Stimulated activated CD8-positive, alpha-beta memory T cell treated with anti-CD3 and anti-CD28 coated beads, Interleukin-15, amount 100 ng/mL, for 1 hour (primary cell): ENCODE measurements at places on chromosomes 12 and 14.

DNA sequence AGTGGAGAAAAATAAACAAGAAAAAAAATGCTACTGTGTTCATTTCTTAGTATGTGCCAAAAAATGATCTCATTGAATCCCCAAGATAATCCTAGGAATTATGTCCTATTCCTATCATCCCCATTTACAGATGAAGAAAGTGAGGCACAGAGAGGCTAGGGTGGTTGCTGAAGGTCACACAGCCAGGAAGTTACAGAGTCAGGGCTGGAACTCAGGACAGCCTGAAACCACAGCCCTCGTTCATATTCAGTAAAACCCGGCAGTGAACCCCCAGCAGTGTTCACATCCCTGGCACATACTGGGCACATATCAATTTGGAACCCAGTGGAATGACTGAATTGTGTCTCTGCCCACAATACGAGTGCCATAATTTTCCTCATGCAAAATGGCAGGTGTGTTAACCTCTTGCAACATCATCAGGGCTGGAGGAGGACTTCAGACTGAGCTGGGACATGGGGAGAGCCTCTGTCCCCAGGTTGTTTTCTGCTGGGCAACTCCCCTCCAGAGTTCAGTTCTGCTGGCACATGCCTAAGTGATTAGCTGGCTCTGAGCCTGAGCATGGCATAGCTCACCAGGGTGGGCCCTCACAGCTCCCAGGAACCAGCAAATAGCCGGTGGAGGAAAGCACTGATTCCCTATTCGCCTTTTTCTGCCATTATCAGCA lies 2.0 kb upstream of the PPP1CC start:
- no peak for DNase-seq

DNA sequence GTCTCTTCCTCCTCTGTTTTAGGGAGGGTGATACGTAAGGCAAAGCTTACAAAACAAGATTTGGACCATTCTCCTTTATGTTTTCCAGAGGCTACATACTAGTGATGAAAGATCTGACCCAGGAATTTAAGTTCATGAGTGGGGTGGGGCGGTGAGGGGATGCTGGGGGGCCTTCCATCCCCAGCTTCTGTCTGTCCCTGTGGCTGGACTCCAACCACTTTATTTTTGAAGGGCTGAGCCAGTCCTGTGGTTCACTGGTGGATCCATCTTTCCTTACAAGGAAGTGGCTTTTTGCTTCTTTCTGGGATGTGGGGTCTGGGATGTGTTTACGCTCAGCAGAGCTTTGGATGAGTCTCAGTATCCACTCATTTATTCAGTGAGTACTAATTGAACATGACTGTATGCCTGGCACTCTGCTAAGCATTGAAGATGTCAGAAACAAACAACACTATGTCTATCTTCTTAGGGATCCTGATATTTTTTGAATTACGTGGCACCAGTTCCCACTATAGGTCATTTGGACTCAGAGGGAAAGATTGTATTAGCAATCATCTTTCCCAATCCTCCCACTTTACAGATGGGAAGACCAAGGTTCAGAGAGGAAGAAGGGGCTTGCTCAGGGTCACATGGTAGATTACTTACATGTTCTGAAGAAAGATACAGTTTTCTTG lies 291.8 kb upstream of the TBX3 start:
- no peak for DNase-seq

DNA sequence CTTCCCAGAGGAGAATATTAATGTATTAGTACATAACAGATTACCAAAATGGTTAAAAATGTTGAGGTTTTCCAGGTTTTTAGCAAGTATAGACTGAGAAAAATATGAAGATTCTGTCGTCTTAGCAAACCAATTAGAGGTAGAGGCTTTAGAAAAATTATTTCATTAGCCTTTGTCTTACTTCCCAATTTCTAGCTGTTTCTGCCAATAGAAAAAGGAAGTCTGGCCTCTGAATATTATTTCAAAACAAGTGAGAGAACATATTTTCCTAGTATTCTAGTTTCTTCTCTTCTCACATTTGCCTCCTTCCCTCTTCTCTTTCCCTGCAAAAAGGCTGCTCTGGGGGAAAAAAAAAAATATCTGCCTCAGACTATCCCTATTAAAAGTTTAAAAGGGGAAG lies 16.4 kb downstream of the IPO8 start:
- DNase-seq, result no peak

DNA sequence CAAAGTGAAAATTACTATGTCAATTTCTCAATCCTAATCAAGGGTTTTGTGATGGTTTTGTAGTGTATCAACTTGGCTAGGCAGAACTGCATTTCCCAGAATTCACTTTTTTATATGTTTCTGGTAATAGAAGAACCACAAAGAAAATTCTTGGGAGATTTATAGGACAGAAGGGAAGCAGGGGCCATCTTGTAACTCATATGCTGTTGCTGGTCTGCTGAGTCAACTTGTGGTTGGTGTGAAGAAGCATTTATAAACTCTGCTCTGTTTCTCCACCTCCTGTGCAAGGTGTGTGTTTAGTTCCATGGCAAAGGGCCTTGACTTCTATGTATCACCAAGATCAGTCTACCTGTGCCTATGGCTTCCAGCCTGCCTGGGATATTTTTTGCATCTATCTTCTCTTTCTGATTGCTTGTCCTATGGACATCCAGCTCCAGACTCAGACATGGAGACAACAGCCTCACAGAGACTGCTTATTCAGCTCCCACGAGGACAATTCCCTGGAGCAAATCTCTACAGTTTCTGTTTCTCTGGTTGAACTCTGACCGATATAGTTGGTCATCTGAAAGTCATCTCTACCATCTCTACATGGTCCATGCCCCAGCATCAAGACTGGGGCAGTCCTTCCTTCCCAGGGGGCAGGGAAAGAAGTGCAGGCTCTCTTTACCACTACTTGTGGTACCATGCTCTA lies 364.3 kb upstream of the DDHD1 start:
- DNase-seq, result no peak

- DNase-seq, result no peak
Measured at GRCh38 chr12:131907379-131908091, 13.1 kb downstream of the ULK1 start.

GRCh38 chr12:8052679-8053078 lies 13.5 kb downstream of the C3AR1 start:
- DNase-seq, result no peak

DNA sequence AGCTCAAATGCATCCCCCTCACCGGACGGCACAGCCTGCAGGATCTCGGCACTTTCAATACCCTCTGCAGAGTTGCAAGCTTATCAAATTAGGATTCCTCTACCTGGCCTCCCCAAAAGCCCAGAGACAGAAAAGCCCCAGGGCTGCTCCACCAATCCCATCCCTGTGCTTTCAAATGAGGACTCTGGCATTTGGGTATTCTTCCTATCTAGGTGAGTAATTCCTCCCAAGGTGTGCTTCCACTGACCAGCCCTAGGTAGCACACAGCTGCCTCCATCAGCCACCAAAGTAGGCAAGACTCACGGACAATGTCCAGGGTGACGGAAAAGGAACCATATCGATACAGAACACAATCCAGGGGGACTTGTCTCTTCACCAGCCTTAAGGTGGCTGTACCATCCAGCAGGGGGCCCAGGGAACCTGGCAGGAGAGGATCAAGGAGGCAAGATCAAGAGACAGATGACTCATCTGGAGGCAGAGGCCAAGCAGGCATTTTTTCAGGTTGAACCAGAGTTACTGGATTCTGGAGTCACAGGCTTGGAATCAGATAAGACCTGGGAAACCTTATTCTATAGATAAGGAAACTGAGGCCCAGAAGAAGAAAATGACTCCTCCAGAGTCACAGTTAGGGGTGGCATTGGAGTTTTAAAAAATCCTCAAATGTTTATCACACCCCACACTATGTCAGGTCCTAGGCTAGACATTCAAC lies 9.9 kb downstream of the PMEL start:
- DNase-seq, result no peak

GRCh38 chr12:106508966-106509365 lies 73.8 kb upstream of the RFX4 start:
- DNase-seq, result no peak

- no peak for DNase-seq
Measured at GRCh38 chr12:308511-308910, 45.9 kb upstream of the SLC6A13 start.

GRCh38 chr12:57735952-57736740 lies 2.4 kb downstream of the AGAP2 start:
- no peak for DNase-seq

- no peak for DNase-seq
Measured at GRCh38 chr12:10131111-10131690, 1.2 kb upstream of the CLEC7A start.

- no peak for DNase-seq
Measured at GRCh38 chr14:60777856-60778578, 43.5 kb downstream of the MNAT1 start.

DNA sequence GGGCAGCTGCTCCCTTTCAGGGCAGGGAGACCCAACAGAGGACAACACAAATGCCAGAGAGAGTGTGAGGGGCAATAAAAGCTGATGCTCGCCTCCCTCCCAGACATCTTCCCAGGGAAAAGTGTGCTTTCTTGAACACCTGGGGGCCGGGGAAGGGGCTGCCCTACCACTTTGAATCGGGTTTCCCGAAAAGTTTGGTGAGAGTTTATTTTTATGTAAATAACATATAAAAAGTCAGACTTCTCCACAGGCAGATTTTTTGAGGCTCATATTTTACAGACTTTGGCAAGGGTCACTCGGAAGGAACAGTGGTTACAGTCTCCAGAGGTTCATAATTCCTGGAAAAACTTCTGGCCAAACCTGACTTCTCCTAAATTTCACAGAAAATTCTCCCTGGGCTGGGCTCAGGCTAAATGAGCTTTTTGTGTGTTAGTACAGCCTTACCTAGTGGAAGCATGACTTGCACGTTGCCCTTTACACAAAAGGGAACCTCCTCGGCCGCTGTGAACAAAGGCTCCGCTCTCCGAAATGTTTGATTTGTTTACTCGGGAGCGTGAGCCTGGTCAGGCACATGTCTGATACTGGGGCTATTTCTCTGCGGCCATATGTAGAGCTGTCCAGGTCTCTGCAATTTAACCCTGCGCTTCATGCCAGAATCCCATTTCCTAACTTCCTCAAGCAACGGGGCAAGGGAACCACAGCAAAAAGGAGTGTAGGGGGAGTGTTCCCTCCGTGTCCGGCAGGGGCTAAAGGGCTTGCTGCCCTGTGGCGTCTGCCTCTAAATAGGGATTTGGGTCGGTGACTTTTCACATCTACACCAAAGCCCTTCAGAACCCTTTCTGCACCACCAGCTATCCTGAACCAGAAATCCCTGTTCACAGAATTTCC lies 3.4 kb downstream of the RTL1 start:
- no peak for DNase-seq

DNA sequence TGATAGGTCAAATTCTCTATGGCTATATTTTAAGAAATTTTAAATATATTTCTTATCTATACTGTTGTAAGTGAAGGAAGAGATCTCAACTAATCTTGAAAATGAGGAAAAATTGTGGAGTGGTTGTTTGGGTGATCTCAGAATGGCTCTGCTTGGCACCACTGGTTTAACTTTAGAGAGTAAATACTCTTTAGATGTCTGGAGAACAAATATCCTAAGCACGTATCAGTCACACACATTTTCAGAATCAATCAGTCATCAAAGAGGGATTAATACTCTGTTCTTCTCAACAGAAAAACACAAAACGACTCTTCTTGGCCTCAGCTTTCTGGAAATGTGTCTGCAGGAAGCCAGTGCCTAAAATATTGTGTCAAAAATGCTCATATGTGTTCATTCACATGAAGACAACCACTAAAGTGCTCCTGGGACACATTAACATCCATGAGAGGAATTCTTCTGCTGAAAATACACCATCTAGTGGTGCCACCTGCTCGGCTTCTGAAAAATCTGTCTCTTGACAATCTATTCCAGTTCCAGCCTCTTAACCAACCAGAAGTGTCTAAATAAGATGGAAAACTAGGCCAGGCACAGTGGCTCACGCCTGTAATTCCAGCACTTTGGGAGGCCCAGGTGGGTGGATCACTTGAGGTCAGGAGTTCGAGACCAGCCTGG lies 81.1 kb upstream of the CCDC198 start:
- DNase-seq, result no peak

- no peak for DNase-seq
Measured at GRCh38 chr12:101759396-101760047, 20.3 kb upstream of the SYCP3 start.

DNA sequence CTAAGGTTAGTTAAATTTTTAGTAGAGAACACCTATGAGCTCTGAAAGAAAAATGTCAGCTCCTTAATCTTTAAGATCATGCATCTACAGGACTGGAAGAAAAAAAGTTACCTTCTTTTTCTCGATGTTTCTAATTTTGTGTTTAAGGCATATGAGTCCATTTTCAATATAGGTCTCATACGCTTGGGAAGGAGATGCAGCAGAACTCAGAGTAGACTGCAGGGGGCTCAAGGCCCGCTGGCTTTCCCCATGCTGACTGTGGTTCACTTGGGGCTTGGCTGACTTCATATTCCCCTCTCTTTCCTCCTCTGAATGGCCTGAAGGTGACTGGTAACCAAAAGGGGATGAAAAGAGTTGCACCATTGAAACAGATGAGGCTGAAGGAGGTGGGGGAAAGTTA lies 1.5 kb downstream of the CAPRIN2 start:
- no peak for DNase-seq

- no peak for DNase-seq
Measured at GRCh38 chr12:10101648-10102220, 2.9 kb upstream of the CLEC1A start.

DNA sequence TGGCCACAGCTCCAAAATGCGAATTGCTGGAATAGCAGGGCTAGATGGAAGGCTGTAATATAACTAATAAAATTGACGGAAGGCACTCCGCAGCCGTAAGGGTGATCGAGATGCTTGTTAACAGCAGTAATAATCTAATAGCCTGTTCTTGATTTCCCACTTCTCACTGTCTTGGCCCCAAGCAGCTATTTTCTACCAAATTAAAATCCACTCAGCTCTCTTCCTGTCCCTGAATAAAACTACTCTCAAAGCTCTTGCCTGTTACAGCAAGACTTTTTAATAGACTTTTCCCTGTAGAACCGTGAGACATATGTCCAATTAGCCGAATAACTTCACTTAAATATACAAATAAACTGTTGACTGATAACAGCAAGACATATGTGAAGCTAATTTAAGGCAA lies 38.0 kb downstream of the ADCK1 start:
- DNase-seq, result no peak

GRCh38 chr12:22059976-22060647 lies 14.1 kb downstream of the CMAS start:
- DNase-seq, result no peak

DNA sequence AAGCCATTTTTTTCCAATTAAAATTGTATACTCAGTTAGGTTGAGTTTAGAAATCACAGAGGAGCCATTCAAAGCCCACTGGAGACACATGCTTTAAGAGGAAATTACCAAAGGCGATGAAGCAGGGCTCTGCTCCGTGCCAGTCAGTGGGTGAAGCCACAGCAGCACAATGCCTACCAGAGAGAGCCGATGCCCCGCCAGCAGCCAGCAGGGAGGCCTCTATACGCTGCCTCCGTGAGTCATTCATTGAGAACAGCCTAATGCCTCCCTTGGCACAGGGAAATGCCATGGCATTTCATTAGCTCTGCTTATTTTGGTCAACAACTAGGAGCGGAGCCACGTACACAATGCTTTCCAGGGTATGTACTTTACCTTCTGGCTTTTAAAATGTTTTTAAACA lies 197.8 kb upstream of the FRMD6 start:
- no peak for DNase-seq
